ENCODE measurements at places on chromosomes 16 and 17. TPM values are rescaled to one million over a fixed set of nuclear protein-coding genes. Genes with fewer than 3 reads are reported as not detected.
A peak's percentile ranks its signal among the peaks of the same experiment; 100 is the strongest.

DNA sequence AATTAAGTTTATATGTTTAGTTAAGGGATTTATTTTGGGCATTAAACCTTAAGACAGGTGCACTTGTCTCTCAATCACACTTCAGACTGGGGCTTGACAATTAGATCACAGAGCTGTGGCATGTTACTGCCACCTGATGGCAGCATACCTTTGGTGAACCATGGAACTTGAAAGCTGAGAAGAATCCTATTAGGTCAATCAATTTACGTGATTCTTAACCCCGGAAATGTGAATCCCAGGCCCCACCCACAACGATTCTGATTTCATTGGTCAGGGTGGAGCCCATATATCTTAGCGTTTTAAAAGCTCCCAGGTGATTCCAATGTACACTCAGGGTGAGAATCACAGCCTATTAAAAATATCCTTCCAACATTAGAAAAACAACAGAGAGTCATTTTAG is 91.0 kb downstream of the GSG1L start:
- DNase-seq: peak; percentile 46

DNA sequence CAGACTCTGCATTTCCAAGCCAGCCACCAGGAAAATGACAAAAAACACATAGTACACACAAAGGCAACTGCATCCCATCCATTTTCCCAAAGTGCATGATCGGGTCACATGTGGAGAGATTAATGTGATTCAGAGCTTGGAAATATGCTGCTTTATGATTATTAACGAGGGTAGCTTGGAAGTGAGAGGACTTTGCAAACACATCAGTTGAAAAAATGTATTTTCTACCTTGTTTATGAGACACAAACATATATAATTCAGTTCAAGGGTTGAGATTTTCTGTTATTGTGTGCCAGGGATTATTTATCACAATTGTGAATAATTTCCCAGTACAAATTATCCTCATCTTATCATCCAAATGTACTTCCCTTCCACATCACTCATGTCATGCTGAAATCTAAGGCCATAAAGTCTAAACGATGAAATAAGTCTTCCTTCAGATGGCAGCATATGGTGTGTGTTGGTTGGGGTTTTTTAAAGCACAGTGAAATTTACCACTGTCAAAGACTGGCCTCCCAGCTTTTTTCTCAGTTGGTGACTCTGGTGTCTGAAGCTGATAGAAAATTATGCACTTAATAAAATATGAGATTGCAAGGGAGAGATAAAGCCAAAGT is 104.7 kb upstream of the ADAMTS18 start:
- DNase-seq: no peak

DNA sequence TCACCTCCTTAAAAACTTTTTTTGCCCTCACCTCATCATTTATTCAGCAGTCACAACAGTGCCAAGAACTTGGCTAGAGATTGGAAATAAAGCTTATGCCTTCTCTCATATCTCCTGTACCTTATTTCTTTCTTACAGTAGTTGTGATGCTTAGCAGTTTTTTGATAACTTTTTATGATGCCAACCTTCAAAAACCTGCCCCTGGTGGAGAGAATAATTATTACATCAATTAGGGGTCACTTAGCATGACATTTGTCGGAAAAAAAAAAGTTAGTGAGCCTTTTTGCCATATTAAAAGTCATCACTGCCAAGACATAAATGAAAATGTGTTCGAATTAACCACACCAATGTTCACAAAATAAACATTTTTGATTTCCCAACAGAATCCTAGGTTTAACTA is 296.6 kb downstream of the WWOX start:
- no peak for DNase-seq

- no peak for DNase-seq
Measured at GRCh38 chr17:13321951-13322701, 279.6 kb downstream of the HS3ST3A1 start.

GRCh38 chr17:80449194-80449929 is 27.0 kb downstream of the NPTX1 start:
- no peak for DNase-seq

- peak; percentile 55 for DNase-seq
Measured at GRCh38 chr16:57795431-57795878, 6.8 kb downstream of the KIFC3 start.

DNA sequence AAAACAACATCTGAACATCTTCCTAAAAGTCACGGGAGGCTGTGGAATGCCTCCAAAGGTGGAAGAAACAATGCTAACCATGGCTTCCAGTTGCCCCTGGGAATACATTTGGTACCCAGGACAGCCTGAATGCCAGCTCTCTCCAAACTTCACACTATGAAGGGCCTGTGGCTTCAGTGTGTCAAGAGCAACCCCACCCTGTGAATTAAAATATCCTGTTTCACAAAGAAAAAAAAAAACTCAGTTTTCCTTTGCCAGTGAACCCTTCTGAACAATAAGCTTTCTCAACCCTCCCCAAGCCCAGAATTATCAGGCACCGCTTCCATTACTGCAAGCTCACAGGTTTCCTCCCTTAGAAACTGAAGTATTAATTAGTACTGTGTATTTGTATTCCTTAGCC is 69.8 kb downstream of the SLC39A11 start:
- DNase-seq: no peak

- DNase-seq: peak; percentile 69
Measured at GRCh38 chr17:49581648-49581998, 6.0 kb downstream of the NXPH3 start.

- DNase-seq: no peak
Measured at GRCh38 chr17:50238601-50239280, 35.5 kb upstream of the TMEM92 start.

GRCh38 chr17:3528403-3528851 is 29.2 kb downstream of the TRPV3 start:
- DNase-seq: no peak

DNA sequence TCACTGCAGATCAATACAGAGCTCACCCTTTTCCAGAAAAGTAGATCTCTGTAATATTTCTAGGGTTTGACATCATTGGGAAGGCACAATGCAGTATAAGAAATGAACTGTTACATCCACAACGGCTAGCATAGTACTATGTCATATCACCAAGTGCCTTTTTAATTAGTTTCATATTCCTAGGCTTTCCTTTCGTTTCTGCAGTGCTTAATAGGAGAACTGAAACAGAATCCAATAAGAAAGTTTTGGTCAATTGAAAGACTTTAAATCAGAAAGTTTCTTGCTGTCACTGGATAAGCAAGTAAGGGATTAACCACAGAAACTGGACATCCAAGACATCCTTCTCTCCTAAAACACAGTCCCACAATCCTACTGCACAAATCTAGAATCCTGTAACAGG is 3.5 kb upstream of the RNF43 start:
- no peak for DNase-seq

GRCh38 chr17:20203761-20204263 is 194.7 kb downstream of the SPECC1 start:
- no peak for DNase-seq

DNA sequence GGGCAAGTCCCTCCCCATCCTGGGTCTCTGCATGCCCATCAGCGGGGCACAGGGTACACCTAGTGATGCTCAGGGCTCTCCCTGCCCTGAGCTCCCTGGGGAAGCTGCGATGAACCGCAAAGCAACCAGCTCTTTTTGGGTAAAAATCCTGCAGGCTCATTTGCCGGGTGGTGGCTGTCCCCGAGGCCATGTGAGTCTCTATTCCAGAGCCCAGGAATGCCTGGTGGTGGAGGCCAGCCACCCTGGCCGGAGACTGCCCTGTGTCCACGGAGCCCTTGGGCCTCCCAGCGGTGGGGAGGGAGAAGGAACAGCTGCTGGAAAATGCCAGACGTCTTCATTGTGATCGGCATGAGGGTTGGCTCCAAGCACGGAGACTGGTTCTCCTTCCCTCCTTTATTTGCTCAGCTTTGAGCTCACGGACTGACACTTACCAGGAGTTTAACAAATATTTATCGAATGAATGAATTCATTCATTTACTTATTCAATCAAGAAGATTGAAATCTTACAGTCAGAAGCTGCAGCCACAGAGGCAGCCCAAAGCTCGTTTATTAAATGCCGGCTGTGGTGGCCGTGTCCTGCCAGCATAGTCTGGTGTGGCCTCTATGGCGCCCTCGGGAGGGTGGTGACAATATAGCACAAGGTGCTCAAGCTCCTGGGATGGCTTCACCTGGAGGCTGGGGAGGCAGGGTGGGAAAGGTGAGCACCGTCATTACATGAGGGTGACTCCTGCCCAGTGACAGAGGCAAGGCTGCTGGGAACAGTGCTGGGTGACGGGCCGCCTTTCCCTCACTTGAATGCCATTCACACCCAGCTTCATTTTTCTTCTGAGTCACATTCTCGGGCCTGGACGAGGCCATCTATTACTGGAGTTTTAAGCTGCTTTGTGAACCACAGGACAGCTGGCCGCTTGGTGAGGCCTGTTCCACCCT is 31.1 kb upstream of the JPH3 start:
- DNase-seq: peak; percentile 49

DNA sequence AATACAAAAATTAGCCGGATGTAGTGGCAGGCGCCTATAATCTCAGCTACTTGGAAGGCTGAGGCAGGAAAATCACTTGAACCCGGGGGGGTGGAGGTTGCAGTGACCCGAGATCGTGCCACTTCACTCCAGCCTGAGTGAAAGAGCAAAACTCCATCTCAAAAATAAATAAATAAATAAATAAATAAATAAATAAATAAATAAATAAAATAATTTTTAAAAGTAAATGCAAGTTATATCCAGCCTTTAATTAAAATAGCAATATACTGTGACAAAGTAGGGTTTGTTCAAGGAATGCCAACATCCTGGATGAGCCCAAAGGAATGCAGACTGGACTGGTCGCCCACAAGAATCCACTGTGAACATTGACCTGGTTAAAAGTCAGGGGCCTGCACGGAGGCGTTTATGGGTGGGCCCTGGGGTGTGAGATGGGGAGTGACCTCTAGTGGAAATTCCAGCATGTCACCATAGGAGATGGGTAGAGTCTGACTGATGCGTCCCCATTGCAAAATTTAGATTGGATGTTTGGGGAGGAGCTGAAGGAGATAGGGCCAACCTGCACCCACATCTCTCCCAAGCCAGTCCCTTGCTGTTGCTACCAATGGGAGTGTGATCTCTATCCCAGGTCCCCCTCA is 9.7 kb upstream of the PIK3R5 start:
- DNase-seq: no peak

GRCh38 chr16:22296225-22297113 is 740 bp upstream of the POLR3E start:
- DNase-seq: peak; percentile 18

- DNase-seq: no peak
Measured at GRCh38 chr16:69013991-69014390, 91.5 kb upstream of the HAS3 start.

GRCh38 chr17:52789829-52790228 is 631.3 kb upstream of the CA10 start:
- DNase-seq: no peak

DNA sequence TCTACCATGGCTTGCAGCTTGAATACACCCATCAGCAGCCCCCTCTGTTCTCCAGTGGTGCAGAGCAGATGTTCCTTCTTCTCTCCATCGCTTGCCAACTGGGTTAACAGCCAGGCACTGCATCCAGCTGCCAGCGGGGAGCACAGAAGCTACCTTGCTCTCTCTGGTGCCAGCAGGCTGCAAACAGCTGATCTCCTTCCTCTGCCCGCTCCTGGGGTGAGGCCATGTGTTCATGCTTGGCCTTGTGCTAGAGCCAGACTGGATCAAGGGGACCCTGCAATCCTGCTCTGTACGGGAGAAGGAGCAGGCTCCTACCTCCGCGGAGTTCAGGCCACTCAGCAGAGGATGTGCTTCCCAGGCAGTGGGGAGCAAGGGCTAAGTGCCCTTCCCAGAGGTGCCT is 24.1 kb upstream of the ENGASE start:
- peak; percentile 77 for DNase-seq

DNA sequence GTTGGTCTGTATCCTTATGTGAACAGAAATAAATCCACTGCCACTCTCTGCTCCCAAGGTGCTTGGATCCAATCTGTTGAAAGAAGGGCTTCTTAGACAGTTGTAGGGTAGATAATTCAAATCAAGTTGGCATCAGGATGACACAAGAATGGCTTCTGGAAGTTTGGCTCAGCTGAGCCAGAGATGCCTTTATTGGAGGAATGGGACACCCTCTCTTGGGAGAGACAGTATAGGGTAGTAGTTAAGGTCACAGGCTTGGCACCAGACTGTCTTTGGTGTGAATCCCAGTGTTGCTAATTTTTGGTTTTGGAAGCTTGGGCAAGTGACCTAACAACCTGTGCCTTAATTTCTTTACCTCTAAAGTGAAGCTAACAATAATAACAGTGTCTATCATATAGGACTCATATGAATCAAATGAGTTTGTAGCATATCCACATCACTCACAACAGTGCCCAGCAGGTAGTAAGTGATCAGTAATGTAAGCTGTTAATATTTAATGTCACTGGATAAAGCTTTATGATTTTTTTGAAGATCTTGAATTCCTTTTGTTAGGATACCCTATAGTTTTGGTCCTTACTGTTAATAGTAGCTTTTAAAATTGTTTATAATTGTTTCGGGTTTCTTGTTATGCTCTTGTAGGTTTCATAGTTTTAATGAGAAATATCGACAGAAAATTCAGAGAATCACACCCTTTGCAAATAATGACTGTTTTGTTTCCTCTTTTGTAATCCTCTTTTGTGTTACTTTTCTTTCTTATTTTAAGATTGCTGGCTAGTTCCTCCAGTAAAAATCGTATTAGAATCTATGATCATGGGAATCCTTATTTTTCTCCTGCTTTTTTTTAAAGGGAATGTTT is 19.1 kb downstream of the ZNRF1 start:
- DNase-seq: no peak

- no peak for DNase-seq
Measured at GRCh38 chr17:29713626-29714025, 90.9 kb upstream of the CORO6 start.

KRTAP2-2 gene
- not detected for total RNA-seq

AANAT gene
- not detected for total RNA-seq

TP53TG3 gene
- total RNA-seq: not detected

FNDC8 gene
- total RNA-seq: not detected

FAM20A gene
- 6.5 TPM for total RNA-seq

KRT27 gene
- total RNA-seq: not detected

CBX2 gene
- 7.0 TPM for total RNA-seq

TNP2 gene
- total RNA-seq: not detected

CHP2 gene
- total RNA-seq: 0.62 TPM

ADAP2 gene
- 5.5 TPM for total RNA-seq

ATP2C2 gene
- total RNA-seq: 5.7 TPM

OR3A3 gene
- total RNA-seq: not detected

TMUB2 gene
- 29.6 TPM for total RNA-seq

All from tongue (tissue), 3 donors.